Smooth muscle cell of bladder (primary cell): ENCODE measurements at places on chromosomes 3 and 15. TPM values are rescaled to one million over a fixed set of nuclear protein-coding genes. Genes with fewer than 3 reads are reported as not detected.

The PCBP4 gene
- 27.9 and 29.8 TPM in 2 replicates for total RNA-seq

The PSTPIP1 gene
- 0.28 TPM in 1 of 2 replicates, not detected in the other for total RNA-seq

The ZXDC gene
- total RNA-seq: 16.6 and 17.7 TPM in 2 replicates

The PPP1R14D gene
- not detected in 2 replicates for total RNA-seq

The SKOR1 gene
- under 0.01 and 0.09 TPM in 2 replicates for total RNA-seq

The UQCC5 gene
- total RNA-seq: 5.4 and 11.8 TPM in 2 replicates
